Inflammatory macrophage treated with lipopolysaccharide for 1 hour (primary cell): ENCODE measurements at places on chromosomes 11 and 22.

DNA sequence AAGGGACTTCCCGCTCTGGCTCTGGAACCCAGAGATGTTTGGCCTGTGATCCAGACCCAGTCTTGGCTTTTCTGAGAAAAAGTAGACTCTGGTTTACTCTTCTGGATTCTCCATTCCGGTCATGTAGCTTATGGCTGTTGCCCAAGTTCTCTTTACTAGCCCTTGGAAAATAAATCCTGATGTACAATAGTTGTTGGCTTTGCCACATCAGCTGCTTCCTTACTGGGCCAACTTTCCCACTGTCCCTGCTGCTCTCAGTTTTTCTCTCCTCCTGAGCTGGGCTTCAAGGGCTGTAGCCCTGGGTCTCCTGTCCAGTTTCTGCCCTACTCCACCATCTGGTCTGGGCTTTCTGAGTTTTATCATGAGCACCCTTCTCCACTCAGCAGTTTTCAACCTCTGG lies 12.5 kb downstream of the PATZ1 start:
- no peak for DNase-seq

DNA sequence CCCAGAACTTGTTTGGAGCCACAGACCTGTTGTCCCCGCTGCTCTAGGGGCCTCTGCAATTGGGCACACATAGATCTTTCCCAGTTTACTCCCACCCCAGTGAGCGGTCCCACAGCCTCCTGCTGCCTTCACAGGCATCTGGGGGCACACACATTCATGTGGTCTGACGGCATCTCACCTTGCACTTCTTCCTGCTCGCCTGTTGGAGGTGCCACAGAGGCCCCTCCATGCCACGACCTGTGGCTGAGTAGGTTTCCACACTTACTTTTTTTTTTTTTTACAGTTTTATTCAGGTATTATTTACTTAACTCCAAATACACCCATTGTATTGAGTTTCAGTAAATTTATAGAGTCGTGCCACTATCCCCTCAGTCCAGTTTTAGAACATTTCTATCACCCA lies 68.9 kb upstream of the SEPTIN5 start:
- DNase-seq: no peak

- no peak for DNase-seq
These were observed 2.4 kb downstream of the ZDHHC8 start for GRCh38 chr22:20133930-20134549.

GRCh38 chr11:78653294-78653909 lies 78.7 kb upstream of the NARS2 start:
- no peak for DNase-seq

- DNase-seq: no peak
These were observed 15.6 kb upstream of the MFNG start for GRCh38 chr22:37501610-37502341.

- peak; percentile 37 for DNase-seq
These were observed 719 bp downstream of the TALDO1 start for GRCh38 chr11:748007-748359.

DNA sequence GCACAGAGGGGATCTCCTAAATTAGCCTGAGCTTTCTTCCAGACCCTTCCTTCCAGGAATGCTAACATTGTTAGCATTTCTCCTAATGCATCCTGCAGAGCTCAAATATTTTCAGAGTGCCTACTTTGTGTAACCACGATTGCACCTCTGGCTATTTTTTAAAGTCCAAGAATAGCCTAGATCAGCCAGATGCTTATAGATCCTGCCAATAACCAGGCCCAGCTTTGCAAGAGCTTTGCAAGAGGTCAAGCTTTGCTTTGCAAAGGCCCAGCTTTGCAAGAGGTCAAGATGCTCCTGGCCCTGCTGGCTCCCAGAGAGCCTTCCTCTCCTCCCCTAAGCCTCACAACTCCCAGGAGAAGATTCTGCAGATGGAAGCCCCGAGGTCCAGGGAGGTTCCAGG lies 491.9 kb downstream of the MN1 start:
- DNase-seq: no peak

- DNase-seq: no peak
These were observed 3.0 kb upstream of the YPEL4 start for GRCh38 chr11:57652662-57653061.

- no peak for DNase-seq
These were observed 311.9 kb downstream of the METTL15 start for GRCh38 chr11:28420099-28420498.

DNA sequence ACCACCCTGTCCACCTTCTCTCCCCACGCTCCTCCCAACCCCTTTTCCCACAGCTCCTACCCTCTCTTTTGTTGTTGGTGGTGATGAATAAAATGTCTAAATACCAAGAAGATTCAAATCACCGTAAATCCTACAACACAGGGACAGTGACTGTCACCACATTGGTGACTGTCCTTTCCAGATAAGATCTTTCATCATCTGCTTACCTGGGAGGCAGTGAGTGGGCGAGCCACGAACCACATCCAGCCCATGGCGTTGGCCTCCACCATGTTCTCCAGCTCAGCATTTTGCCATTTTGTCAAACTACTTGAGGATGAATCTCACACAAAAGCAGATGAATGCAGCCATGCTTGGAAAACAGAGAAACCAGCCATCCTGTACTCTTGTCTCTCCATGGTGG lies 6.7 kb upstream of the CYTH4 start:
- DNase-seq: no peak

DNA sequence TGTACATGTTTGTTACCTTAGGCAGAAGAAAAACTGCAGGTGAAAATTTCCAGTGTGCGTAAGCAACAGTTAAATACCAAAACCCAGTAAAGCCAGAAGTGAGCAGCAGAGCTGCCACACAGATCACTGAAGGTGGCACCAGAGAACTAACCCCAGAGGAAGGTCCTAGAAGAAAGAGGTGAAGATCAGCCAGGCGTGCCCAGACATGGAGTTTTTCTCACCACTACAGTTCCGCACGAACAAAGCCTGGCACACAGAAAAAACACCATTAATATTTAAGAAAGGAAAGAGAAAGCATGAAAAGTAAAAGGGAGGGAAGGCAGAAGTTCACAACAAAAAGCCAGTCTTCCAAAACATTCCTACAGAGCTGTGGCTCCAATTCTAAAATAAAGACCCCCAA lies 60.7 kb downstream of the STK33 start:
- DNase-seq: no peak

- no peak for DNase-seq
These were observed 311.6 kb upstream of the PITPNB start for GRCh38 chr22:28230671-28231070.

GRCh38 chr22:46587492-46588278 lies 32.5 kb upstream of the GRAMD4 start:
- no peak for DNase-seq

GRCh38 chr22:49349841-49350381 lies 477.8 kb downstream of the BRD1 start:
- no peak for DNase-seq

- no peak for DNase-seq
These were observed 12.1 kb downstream of the HPS4 start for GRCh38 chr22:26471522-26471921.

GRCh38 chr11:68383976-68384501 lies 71.6 kb downstream of the LRP5 start:
- no peak for DNase-seq

- peak; percentile 6 for DNase-seq
These were observed 58.7 kb upstream of the NCAM1 start for GRCh38 chr11:112902361-112903011.

- no peak for DNase-seq
These were observed 10.5 kb downstream of the TXN2 start for GRCh38 chr22:36470994-36471331.

- no peak for DNase-seq
These were observed 972.7 kb downstream of the BRD1 start for GRCh38 chr22:48855013-48855412.

- peak; percentile 76 for DNase-seq
These were observed 45.6 kb downstream of the PISD start for GRCh38 chr22:31616315-31616980.

DNA sequence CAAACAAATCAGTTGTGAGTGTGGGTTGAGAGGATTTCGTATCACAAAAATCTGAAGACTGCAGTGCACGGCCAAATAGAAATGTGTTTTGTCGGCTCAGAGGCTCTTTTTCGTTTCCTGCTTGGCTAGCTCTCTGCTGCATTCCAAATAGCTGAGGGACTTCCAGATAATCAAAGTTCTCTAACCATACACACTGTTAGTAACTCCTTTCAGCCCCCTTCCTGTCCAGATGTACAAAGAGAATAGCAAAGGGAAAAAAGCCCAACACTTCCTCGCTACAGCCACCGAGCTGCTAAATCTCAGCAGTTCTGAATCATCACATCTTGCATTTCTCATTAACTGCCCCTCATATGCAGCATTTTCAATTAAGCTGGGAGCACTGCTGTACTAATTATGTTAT lies 203.1 kb downstream of the TENM4 start:
- no peak for DNase-seq

- peak; percentile 67 for DNase-seq
These were observed 1.6 kb downstream of the NR1H3 start for GRCh38 chr11:47259232-47259977.

DNA sequence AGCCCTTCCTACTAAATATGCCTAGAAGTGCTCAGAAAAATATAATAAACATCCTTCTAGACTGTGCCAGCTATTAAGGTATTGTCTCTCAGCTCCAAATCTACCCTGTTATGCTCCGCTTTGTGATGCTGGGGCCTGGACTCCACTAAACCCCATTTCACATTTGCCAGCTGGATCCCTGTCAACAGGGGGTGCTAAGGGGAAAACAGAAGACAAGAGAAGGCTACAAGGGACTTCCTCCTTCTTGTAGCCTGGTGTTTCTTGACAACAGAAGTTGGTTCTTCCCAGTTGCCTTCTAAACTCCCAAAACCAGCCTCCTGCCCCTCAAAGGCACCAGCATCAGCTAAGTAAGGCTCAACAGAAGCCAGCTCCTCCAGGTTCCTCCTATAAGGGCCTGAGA lies 5.2 kb downstream of the NUMA1 start:
- DNase-seq: peak; percentile 76

DNA sequence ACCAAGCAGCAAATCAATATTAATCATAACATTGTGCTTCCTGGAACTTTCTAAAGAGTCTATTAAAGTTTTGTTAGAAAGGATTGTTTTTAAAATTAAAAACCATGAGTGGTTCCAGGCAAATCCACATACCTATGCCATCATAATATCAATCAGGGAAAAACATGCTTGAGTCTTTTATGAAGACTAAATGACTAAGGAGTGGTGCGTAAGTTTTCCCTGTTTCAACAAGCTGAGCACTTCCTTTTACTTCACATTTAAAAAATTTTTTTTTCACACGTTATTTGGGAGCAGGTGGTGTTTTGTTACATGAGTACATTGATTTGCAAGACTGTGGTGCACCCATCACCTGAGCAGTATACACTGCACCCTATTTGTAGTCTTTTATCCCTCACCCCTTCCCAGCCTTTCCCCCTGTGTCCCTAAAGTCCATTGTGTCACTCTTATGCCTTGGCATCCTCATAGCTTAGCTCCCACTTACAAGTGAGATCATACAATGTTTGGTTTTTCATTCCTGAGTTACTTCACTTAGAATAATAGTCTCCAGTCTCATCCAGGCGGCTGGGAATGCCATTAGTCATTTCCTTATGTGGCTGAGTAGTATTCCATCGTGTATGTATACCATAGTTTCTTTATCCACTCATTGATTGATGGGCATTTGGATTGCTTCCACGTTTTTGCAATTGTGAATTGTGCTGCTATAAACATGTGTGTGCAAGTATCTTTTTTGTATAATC lies 1190.3 kb upstream of the RAG2 start:
- no peak for DNase-seq

DNA sequence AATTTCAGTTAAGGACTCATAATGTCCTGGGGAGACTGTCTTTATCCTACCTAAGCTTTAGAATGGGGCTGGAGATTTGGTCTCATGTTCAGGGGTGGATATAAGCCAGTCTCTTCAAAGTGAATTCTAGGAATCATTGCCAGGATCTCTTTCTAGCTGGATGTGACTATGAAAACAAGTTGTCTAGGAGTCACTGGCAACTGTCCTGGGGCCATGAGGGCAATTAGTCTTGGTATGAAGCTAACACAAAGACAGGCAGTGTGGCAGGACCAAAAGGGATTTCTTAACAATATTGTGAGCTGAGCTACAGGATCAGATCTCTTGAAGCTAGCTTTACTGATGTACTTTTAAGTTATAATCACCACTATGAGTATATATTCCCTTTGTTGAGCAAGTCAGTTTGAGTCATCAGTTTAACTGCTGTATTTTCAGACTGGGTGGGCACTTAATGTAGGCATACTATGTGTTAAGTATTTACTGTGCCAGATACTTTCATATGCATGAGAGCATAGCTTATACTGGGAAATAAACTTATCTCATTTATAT lies 390.0 kb upstream of the CCDC90B start:
- no peak for DNase-seq

DNA sequence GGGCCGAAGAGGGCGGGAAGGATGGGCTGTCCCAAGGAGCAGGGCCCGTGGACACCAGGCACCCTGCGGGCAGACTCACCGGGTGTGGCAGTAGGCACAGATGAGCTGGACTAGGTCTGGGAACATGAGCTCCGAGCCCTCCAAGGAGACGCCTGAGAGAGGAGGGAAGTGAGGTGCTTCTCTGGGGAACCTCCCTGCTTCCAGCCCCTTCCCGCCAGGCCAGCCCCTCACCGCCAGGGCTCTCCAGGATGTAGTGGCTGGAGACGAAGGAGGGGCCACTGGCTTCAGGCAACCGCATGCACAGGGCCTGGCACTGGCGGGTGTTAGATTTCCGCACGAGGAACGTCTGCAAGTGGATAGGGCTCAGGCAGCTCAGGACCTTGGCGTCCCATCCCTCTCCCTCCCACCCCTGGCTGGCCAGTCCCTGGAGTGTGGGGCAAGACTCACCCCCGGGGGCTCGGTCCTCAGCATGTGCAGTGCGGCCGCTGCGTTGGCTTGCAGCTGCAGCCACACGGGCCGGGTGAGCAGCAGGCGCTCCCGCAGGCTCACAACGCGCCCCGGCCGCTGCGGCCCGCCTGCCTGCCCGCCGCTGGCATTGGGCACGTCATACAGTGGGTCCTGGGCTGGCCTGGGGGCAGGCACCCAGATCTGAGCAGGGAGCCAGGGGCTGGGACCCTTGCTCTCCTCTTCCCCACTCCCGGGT lies 552 bp downstream of the RIN1 start:
- no peak for DNase-seq

DNA sequence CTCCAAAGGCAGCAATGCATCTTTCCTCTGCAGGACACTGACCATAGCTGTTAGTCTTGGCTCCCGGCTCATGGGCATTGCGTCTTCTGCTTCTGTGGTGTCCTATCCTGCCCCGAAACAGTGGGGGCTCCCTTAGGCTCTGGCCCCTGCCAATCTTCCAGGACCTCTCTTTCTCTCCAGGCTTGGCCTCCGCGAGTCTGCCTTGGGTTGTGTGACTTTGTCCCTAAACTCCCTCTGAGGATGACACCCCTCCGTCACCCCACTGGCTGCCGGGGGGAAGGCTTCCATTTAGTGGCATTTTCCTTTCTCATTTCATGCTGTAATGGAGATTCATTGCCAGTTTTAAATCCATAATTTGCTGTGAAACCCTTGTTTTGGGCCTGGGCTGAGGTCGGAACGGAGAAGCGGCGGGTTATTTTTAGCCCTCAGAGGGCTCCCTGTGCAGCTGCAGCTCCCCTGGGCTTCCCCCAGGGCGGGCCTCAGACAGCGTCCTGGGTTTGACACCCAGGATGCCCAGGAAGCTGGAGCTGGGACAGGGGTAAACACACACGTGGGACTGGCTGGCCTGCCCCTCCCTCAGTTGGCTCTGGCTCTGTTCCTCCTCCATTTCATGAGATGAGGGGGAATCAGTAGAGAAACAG lies 156.1 kb downstream of the ST3GAL4 start:
- DNase-seq: no peak

- DNase-seq: no peak
These were observed 106.2 kb upstream of the TBCEL start for GRCh38 chr11:120917559-120918239.
